ENCODE measurements at places on chromosomes 12 and 14.
A peak's percentile ranks its signal among the peaks of the same experiment; 100 is the strongest.

- no peaks in the 10 kb centered on the region for H3K36me3 ChIP-seq
- H3K27ac ChIP-seq, result peak overlapping the region; percentile 44
- peak overlapping the region; percentile 70 for H3K4me3 ChIP-seq
- DNase-seq, result no peak
- peaks cover 22% of the 10 kb centered on the region for H3K4me1 ChIP-seq
Observed at GRCh38 chr14:103209054-103209453, 85.8 kb downstream of the TNFAIP2 start.

DNA sequence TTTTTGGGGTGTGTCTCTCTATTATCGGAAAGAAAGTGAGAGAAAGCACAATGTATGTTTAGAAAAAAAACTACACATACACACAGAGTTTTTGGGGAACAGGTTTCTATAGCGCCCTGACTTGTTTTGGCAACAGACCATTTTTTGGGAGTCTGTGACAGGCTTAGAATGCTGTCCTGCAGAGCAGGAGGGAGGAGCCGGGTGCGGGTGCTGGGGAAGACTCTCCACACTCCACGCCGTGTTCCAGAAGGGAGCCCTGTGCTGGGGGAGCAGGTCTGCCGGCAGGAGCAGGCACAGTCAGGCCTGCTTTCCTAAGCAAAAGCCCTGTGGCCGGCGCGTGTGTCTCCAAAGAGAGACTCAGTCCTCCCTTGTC is 26.5 kb downstream of the CD9 start:
- peak overlapping the region; percentile 90 for H3K27ac ChIP-seq
- H3K4me1 ChIP-seq, result peaks cover 100% of the 10 kb centered on the region
- peak; percentile 68 for DNase-seq
- H3K4me3 ChIP-seq, result peak overlapping the region; percentile 52
- H3K36me3 ChIP-seq, result no peaks in the 10 kb centered on the region

- DNase-seq, result no peak
- H3K4me1 ChIP-seq, result no peaks in the 10 kb centered on the region
- no peak overlapping the region for H3K4me3 ChIP-seq
- H3K27ac ChIP-seq, result no peak overlapping the region
- no peaks in the 10 kb centered on the region for H3K27me3 ChIP-seq
- no peaks in the 10 kb centered on the region for H3K36me3 ChIP-seq
Observed at GRCh38 chr14:49367696-49368095, 218.5 kb downstream of the RPS29 start.

- H3K4me3 ChIP-seq, result peak overlapping the region; percentile 82
- DNase-seq, result no peak
- peaks cover 86% of the 10 kb centered on the region for H3K27me3 ChIP-seq
- peak overlapping the region; percentile 94 for H3K27ac ChIP-seq
- H3K36me3 ChIP-seq, result no peaks in the 10 kb centered on the region
Observed at GRCh38 chr12:114406984-114407841, 1.3 kb upstream of the TBX5 start.

GRCh38 chr12:93108985-93109384 is 179.9 kb upstream of the EEA1 start:
- H3K27me3 ChIP-seq, result no peaks in the 10 kb centered on the region
- H3K27ac ChIP-seq, result peak overlapping the region; percentile 51
- H3K36me3 ChIP-seq, result no peaks in the 10 kb centered on the region
- DNase-seq, result no peak
- H3K4me3 ChIP-seq, result no peak overlapping the region
- H3K4me1 ChIP-seq, result peaks cover 47% of the 10 kb centered on the region

- H3K4me3 ChIP-seq, result no peak overlapping the region
- H3K27me3 ChIP-seq, result no peaks in the 10 kb centered on the region
- no peaks in the 10 kb centered on the region for H3K36me3 ChIP-seq
- H3K4me1 ChIP-seq, result no peaks in the 10 kb centered on the region
- H3K27ac ChIP-seq, result no peak overlapping the region
- DNase-seq, result no peak
Observed at GRCh38 chr14:54052696-54053385, 96.2 kb upstream of the BMP4 start.

DNA sequence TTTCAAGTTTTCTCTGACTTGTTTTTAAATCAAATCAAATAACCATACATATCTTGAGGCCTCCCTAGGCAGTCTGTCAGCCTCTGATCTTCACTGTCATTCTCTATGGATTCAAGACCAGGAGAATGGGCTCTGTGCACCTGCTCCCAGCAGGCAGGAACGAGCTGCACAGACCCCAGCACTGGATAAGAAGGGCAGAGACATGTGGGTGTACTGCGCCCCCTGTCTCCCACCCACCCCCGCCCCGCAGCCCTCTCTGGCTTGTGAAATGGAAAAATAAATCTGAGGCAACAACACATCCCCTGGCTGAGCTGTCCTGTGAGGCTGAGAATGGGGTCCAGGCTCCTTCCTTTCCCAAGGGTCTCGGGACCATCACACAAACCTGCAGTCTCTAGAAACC is 26.3 kb downstream of the CLMN start:
- no peak overlapping the region for H3K4me3 ChIP-seq
- H3K36me3 ChIP-seq, result no peaks in the 10 kb centered on the region
- H3K4me1 ChIP-seq, result peaks cover 33% of the 10 kb centered on the region
- no peaks in the 10 kb centered on the region for H3K27me3 ChIP-seq
- no peak for DNase-seq

- H3K27ac ChIP-seq, result no peak overlapping the region
- H3K27me3 ChIP-seq, result no peaks in the 10 kb centered on the region
- DNase-seq, result no peak
Observed at GRCh38 chr14:65676361-65677014, 264.0 kb downstream of the FUT8 start.

- H3K36me3 ChIP-seq, result no peaks in the 10 kb centered on the region
- H3K4me1 ChIP-seq, result no peaks in the 10 kb centered on the region
- no peak for DNase-seq
- H3K27me3 ChIP-seq, result no peaks in the 10 kb centered on the region
Observed at GRCh38 chr14:50932592-50933495, 11.4 kb downstream of the PYGL start.

DNA sequence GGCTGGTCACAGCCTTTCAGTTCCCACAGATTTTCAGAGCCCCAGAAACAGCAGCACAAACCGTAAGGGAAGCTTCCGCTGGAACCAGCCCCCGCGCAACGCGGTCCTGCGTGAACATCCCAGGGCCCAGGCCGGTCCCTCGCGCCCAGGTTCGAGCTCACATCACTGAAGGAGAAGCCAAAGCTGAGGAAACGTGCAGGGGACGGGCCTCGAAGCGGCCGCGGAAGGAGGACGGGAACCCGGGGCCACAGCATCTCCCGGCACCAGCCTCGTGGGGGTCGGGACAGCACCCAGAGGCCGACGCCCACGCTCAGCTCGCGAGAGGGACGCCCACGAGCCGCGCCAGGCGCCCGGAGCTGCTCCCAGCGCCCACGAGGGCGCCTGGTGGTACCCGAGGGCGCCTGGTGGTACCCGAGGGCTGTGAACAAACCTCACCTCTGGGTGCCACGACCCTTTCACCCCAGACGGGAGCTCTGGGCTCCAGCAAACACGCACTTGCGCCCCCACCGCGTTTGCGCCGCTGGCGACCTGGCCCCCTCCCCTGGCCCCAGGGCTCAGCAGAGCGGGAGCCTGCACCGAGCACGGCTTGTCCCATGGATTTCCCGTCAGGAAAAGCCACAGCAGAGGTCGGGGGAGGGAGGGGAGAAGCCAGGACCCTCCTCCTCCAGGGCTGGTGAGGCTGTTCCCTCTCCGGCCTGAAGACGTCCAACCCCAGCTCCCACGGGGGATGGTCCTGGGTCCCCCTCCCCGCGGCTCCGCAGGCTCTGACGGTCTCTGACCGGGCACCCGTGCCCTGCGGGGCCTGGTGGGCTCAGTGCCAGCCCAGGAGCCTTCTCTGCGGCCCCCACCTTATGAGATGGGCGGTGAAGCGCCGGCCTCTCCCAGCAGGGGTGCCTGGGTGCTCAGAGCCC is 6.9 kb downstream of the LRCOL1 start:
- peaks cover 87% of the 10 kb centered on the region for H3K27me3 ChIP-seq
- peak overlapping the region; percentile 86 for H3K27ac ChIP-seq
- H3K36me3 ChIP-seq, result no peaks in the 10 kb centered on the region
- H3K4me1 ChIP-seq, result peaks cover 43% of the 10 kb centered on the region
- DNase-seq, result no peak

DNA sequence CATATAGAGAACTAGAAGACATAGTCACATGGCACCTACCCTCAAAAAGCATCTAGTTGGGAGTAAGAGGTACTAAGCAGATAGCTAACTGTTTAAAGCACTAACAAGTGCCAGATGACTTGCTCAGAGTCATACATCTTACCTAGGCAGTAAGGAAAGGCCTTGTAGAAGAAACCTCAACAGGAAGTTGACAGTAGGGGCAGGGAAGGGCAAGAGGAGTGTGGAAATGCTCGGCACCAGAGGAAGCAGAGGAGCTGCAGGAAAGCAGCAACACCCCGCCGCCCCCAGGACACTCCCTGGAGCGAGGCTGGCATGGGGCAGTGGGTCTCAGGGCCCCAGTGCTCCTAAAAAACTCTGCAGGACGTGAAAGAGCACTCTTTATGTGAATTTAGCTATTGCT is 92.9 kb downstream of the PPP2R5C start:
- DNase-seq, result no peak
- no peaks in the 10 kb centered on the region for H3K27me3 ChIP-seq
- peak overlapping the region; percentile 6 for H3K4me3 ChIP-seq
- peaks cover 98% of the 10 kb centered on the region for H3K4me1 ChIP-seq

DNA sequence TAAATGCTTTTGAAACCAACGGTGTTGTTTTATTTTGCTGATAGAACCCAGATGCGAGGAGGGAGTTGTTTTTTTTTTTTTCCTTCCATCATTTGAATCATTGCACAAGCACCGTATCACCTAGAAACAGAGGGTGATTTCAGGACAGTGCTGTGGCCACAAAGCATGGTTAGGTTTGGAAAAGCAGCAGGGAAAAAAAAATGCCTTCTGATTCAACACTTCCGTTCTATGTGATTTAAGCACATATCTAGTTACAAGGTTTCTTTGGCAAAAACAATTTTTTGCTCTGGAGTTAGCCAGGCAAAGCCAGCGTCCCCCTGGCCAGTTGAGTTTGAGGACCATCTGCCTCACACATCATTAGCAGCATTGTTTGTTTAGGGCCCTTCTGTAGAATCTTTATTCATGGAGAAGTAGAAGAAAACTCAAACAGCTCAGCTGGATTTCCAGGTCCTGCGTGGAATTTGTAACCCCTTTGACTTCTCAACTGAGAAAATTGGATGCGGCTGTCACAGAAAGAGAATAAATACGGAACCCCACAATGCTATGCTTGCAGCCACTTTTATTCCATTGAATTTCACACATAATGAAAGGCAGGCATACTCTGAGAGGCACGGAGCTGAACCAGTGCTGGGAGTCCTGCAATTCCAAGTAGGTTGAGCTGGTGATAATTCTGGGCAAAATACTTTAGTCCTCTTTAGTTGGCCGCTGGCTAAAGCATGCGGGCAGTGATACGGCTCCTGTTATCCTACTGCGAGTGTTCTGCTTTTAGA is 17.0 kb upstream of the WNT5B start:
- DNase-seq, result no peak
- no peaks in the 10 kb centered on the region for H3K27me3 ChIP-seq
- no peaks in the 10 kb centered on the region for H3K36me3 ChIP-seq

DNA sequence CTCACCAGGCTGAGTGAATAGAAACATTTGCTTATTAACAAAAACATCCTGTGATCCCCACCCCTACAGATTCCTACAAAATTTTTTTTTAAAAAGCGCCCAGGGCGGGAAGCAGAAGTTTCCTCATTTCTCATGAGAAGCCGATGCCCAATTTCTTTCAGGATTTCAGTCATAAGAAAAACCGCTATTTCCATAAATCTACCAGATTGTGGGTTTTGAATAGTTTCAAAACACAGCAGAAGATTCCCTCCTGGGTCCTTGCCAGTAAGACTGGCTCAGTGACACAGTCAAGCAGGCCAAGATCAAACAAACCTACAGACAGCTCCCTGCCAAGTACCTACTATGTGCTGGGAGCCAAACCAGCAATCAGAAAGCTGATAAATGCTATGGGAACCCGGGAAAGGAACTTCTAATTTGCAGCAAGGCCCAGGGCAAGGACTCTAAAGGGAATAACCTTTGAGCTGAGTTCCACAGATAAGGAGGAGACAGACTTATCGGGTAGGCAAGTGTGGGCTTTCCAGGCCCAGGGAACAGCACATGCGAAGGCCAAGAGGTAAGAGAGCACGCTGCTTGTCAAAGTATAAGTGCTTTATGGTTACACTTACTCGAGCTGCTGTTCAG is 68.7 kb downstream of the CCDC88C start:
- H3K27ac ChIP-seq, result peak overlapping the region; percentile 47
- DNase-seq, result no peak
- H3K27me3 ChIP-seq, result no peaks in the 10 kb centered on the region
- peaks cover 27% of the 10 kb centered on the region for H3K4me1 ChIP-seq
- no peaks in the 10 kb centered on the region for H3K36me3 ChIP-seq

DNA sequence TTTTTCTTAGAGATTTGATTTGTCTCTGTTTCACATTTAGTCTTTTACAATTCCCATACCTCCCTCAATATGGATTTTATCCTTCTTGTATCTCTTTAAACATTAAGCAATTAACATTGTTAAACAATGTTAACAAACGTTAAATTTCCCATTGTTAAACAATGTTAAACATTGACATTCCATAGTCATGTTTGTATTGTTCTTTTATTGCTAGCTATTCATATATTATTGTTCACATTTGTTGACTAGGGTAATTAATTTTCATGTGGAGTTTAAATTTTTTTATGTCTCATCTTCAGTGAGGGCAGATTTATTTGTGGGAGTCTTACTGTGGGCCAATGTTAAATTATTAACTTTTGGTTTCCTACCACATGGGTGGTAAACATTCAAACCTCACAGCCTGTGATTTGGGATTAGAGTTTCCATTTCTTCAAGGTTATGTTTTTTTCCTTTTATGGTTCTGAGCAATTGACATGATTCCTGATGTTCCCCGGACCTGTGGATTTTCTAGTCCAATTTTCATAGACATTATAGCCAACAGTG is 294.3 kb downstream of the ALG10B start:
- no peak for DNase-seq
- no peaks in the 10 kb centered on the region for H3K27me3 ChIP-seq
- H3K36me3 ChIP-seq, result no peaks in the 10 kb centered on the region

DNA sequence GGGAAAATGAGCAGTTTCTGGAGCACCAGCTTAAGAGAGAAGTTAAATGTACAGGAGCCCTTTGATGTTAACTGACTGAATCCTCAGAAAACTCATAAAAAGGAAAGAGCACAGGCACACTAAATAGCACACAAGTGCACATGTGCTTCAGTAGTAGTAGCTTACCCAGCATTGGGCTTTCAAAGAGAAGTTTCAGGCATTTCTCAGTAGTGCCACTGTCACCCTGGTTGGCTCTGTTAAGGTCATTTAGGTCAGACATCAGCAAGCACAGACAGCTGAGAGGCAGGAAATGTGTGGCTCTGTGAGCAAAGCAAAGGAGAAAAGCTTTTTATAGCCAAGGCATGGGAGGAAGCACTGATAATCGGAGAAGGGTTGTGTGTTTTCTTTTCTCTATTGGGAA is 96.3 kb upstream of the HIF1A start:
- H3K36me3 ChIP-seq, result no peaks in the 10 kb centered on the region
- H3K4me3 ChIP-seq, result no peak overlapping the region
- H3K27me3 ChIP-seq, result no peaks in the 10 kb centered on the region

DNA sequence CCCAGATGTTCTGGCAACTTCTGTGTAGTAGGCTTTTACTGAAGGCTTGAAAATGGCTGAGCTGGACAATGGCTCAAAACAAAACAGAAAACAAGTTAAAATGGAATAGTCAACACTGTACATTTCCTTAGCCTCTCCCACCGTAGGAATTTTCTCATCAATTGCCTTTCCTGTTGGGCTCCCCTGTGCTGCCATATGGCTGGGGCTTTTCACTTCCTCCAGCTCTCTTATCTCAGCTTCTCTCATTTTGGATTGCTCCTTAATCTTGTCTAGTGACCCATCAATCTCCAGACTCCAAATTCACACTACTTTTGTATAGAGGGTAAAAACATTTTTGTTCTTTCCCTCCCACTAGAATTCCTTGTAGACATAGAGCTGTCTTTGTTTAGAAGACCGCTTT is 50.4 kb upstream of the RPH3A start:
- no peaks in the 10 kb centered on the region for H3K4me1 ChIP-seq
- peaks cover 75% of the 10 kb centered on the region for H3K27me3 ChIP-seq
- no peak overlapping the region for H3K27ac ChIP-seq
- no peak for DNase-seq
- H3K4me3 ChIP-seq, result no peak overlapping the region

All from left ventricle myocardium inferior (tissue), 1 donor.